ENCODE measurements at places on chromosomes 13 and 19.

GRCh38 chr13:26816881-26817280, 56.3 kb upstream of the GPR12 start:
- DNase-seq: no peak

DNA sequence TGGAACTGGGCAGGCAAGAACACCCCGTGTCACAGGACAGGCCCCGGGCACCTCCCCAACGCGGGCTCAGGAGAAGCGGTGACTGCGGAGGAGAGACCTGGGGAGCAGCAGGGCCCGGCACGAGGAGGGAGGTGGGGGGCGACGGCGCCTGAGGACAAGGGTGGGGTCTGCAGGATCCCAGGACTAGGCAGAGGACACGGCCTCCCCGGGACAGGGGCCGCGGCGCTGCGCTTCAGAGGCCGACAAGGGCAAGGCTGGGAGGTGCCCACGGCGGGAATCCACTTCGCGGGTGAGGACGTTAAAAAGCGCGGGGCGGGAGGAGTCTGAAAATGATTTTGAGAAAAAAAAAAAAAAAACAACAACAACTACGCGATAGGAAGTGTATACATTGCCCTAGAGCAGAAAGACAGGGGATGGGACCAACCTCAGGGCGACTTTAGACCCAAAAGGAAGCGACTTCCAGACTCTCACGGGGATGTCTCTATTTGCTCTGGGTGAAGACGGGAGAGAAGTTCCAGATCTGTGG, 44.9 kb downstream of the ZNF611 start:
- no peak for DNase-seq

DNA sequence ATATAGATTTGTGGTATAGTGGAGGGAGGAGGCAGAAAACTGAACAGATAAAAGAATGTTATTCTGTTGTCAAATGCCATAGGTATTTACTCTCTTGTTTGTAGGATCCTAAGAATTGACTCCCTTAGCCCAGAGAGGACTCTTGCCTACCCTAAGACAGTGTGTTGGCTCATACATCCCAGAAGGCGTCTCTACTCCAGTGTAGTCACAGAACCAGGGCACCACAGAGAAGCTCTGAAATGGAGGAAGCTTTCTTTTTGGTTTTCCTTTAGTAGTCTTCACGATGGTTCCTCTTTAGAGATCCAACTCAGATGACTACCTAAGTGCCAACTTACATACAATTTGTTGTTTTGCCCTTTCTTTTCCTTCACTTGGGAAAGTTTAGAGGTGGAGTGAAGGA, 14.0 kb downstream of the GPR183 start:
- no peak for DNase-seq

- DNase-seq: no peak
These were observed 2.4 kb downstream of the MBOAT7 start for GRCh38 chr19:54186934-54187381.

GRCh38 chr13:22423261-22423660, 752.4 kb downstream of the FGF9 start:
- DNase-seq: no peak

- DNase-seq: no peak
These were observed 127.5 kb downstream of the SIPA1L3 start for GRCh38 chr19:38034492-38034860.

- DNase-seq: no peak
These were observed 106.7 kb downstream of the RAP2A start for GRCh38 chr13:97540696-97541095.

DNA sequence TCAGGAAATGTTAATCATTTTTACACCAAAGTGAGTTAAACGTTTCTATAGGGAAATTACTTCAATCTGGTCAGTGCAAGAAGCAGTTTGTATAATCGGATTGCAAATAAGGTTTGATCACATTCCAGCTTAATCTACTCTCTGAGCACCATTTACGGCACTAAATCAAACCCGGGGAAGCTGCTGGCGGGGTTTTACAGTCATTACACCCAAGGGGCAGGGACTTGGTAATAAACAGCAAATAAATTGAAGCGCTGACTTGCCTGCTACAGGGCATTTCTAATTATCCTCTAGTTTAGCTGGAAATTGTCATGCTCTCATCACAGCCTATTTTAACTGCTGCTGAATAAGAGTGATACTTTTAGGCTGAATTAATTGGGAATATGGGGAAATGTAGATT, 152.1 kb upstream of the SOX21 start:
- no peak for DNase-seq

DNA sequence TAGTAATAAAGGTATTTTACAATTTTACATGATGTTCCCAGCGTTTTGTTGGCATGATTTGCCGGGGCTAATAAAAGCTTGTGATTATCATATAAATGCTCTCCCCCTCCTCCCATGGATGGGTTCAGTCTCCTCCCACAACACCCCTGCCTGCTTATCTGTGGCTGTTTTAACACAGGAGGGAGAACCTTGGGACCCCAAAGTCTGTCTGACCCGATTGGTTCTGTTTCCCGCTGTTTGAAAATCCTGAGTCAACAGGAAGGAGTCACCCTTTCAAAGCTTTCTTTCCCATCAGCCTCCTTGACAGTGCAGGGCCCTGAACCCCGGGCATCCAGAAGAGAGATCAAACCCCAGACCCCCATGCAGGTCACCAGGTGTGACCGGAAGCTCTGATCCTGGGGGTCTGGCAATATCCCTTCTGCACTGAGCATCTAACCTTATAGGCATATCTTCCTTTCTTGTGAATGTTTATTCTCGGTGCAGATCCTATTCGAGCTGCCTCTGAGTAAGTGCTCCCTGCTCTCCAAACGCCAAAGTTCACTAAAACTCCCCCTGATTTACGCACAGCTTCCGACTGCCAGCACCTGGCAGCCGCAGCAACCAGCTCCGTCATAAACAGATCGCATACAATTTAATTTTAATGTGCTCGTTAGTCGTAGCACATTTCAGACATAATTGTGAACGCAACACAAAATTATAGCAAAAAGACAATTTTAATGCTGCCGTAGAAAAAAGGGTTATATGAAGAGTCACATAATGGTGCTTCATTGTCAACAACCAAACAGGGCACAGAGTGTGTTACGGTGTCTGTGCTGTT, 74.8 kb downstream of the TSHZ3 start:
- DNase-seq: no peak

GRCh38 chr13:76637641-76638141, 248.5 kb downstream of the KCTD12 start:
- DNase-seq: no peak

- no peak for DNase-seq
These were observed 449.3 kb downstream of the PCDH17 start for GRCh38 chr13:58080806-58081205.

GRCh38 chr19:27745978-27746542, 1466.9 kb downstream of the UQCRFS1 start:
- DNase-seq: no peak

GRCh38 chr13:23843436-23843835, 45.8 kb downstream of the MIPEP start:
- DNase-seq: no peak

DNA sequence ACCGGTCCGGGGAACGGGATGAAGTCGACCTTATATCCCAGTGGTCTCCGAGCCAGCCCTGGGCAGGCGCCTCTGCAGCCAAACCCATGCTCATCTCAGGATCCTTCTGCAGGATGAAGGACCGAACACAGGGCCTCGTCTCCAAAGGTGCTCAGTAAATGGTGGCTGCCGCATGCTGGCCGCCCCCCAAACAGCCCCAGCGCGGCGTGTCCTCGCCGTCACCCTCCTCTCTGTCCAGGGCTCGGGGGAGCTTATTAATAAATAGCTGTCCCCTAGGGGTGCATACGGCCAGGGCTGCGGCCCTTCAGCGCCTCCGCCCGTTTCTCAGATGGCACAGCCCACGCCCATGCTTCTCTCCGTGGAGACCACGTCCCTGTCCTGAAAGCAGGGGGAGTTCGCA, 32.6 kb upstream of the SPACA7 start:
- no peak for DNase-seq

DNA sequence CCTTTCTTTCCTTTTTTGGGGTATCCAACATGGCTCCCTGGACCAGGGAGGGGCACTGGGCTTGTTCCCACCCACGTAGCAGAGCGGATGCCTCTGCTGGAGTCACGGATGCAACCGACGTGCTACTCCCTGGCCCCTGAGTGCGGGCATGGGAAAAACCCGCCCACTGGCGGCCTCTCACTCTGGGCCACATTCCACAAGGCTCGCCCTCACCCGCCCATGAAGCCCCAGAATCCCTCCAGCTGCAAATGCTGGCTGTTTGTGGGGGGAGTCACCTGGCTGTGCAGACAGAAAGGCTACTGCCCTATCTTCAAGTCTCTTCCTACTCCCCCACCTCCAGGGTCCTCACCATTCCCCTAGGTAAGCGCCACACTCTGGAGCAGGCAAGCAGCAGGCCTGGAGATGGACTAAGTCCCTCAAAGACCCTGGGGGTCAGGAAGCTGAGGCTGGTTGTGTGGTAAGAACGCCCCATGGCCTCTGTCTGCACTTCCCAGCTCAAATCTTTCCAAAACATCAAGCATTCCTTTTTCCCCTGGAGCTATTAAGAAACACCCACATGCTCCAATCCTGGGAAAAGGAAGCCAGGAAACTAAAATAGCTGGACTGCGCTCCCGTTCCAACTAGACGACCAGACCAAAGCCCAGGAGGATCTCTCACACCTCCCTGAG, 17.9 kb upstream of the EPHX3 start:
- no peak for DNase-seq

DNA sequence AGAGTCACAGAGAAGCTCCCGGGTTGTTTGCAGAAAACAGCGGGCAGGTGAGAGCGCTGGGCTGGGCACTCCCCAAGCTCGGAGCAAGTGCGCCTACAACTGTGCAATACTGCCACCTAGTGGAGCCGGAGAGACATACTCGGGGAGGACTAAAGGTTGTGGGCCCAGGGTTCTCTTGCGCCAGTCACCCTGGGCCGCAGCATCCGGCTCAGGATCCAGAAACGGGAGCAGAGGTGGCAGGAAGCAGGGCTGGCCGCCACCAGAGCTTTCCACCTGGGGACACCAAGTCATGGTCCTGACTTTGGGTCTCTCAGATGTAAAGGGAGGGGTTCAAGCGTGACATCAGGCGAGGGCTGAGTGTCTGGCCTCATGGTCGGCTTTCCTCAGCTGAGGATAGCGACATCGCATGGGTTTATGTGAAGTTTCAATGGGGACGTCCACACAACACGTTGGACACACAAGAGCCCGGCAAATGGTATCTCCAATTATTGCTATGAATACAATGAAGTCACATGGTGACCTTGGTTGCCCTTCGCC, 11.2 kb upstream of the KLK4 start:
- DNase-seq: peak; percentile 53

DNA sequence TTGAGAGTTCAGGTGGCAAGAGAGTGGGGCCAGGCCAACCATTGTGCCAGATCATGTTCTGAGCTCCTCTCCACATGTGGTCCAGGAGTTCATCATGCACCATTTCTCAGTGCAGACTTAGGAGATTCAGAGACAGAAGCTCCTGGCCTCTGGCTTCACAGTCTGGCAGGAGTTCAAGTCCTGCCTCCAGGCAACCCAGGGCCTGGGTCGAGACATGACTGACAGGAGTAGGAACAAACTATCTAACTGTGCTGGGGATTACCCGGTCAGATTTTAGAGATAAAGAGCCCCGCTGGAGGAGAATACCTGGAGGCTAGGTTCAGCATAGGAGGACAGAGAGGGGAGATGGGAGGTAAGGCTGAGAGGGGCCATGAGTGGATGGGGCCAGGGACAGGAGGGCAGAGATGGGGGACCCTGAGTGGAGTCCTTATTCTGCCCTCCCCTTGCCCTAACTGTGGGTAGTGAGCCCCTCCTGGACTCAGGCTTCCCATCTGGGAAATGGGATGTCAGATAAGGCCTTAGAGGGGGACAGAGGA, 906 bp upstream of the CYP4F11 start:
- DNase-seq: no peak

DNA sequence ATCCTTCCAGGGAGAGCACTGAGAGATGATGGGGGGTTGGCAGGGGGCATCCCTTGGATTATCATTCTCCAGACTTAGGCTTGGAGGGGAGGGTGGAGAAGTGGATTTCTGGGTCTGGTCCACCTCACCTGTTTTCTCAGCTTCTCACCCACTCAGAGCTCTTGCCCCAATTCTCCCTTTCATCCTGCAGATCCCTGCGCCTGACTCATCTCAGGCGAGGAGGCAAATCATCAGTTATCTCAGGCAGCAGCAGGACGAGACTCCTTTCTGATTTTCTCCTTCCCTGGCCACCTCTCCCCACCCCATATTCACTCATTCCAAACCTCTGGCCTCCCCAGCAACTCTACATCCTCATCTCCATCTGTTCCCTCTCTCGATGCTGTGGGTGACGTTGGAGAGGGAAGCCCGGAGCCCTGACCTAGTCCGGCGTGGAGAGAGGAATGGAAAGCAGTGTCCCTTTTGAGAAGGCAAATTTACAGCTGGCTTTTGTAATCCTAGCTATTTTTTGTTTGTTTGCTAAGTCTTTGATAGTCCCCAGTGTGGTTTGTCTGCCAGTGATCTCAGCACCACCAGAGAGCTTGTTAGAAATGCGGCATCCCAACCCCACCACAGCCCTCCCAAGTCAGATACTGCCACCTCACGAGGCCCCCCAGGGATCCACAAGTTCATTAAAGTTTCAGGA, 24.0 kb upstream of the TPT1 start:
- no peak for DNase-seq

- DNase-seq: no peak
These were observed 16.3 kb upstream of the TSPAN16 start for GRCh38 chr19:11279505-11280236.

DNA sequence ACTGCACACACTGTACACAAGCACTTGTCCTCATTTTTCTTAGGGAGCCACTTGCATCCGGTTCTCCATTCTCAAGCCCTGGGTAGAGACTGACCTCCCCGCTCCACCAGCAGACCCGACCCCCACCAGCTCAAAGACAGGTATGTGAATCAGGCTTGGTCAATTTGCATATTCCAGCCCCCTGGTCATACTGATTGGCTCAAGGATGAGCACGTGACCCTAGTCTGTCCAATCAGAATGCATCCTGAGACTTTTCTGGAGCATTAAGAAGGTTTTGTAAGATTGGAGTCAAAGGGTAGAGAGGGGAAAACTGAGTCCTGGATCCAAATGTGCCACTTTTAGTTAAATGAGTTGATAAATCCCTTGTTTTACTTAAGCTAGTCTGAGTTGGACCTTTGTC, 34.1 kb downstream of the NOTCH3 start:
- DNase-seq: no peak

GRCh38 chr13:70043685-70044084, 63.9 kb upstream of the ATXN8OS start:
- no peak for DNase-seq

GRCh38 chr13:30153545-30154426, 153.6 kb downstream of the KATNAL1 start:
- no peak for DNase-seq

- no peak for DNase-seq
These were observed 6.2 kb upstream of the SDHAF1 start for GRCh38 chr19:35988824-35989223.

DNA sequence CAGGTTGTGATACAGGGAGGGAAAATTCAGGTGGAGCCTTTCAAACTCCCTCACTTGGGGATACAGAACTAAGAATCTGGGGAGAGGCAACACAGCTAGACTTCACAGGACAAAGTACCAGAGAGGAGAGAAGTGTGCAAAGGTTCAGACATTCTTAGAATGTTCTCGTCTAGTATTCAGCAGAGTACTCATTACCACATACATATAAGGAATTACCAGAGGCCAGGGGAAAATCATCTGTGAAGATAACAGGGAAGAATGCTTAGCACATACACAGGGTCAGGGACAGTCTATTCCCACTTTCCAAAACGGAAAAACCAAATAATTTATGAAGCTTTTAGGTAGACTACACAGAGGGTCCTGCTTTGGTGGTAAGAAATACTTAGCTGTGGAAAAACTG, 58.1 kb downstream of the TRPC4 start:
- no peak for DNase-seq

GRCh38 chr13:105165449-105166125, 1369.9 kb downstream of the EFNB2 start:
- DNase-seq: no peak

GRCh38 chr13:67841071-67841470, 610.9 kb upstream of the PCDH9 start:
- DNase-seq: no peak

Data from stimulated activated CD8-positive, alpha-beta memory T cell treated with anti-CD3 and anti-CD28 coated beads, Interleukin-15, amount 100 ng/mL, for 4 hours (primary cell).